ENCODE measurements at places on chromosomes 6 and 20.
A peak's percentile ranks its signal among the peaks of the same experiment; 100 is the strongest.

GRCh38 chr6:91276315-91276714, 689.4 kb upstream of the MAP3K7 start:
- no peak for DNase-seq

DNA sequence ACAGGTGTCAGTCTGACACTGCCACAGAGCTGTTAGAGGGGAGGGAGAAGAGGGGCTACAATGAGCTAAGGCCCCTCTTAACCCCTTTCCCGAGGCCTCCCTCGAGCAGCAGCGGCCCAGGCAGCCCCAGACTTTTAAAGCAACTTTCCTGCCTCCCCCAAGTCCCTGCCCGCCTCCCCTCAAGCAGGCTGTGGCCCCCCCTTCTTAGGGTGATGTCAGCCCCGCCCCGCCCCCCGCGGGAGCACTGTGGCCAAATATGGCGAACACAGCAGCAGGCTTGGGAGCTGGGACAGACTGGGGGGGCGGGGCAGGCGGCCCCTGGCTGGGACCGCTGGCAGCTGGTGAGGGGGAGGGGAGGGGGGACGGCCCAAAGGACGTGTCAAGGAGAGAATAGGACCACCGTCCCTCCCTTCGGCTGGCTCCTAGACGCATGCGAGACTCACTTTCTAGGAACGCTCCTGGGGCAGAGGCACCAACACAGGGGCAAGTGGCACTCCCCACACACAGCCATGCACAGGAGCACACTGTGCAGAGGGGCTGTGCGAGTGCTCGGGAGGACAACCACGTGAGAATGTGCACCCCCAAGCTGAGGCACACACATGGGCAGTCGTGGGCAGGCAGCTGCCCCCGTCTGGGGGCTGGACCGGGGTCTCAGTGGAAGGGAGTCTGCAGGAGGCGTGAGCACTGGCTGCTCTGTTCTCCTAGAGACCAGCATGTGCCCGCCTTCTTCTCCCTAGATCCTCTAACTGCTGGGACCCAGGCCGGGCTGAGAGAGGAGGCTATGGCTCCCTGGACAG, 6.7 kb downstream of the TEAD3 start:
- DNase-seq: no peak

- no peak for DNase-seq
Measured at GRCh38 chr6:26431258-26432172, 8.8 kb upstream of the BTN3A3 start.

GRCh38 chr20:2814587-2815051, at the start of gene C20orf141:
C20orf141 (plus strand) TSS chr20:2814987; CDS start chr20:2815185, 198 bp downstream.
- peak; percentile 97 for DNase-seq

- DNase-seq: no peak
Measured at GRCh38 chr6:21220271-21220987, 373.1 kb upstream of the SOX4 start.

DNA sequence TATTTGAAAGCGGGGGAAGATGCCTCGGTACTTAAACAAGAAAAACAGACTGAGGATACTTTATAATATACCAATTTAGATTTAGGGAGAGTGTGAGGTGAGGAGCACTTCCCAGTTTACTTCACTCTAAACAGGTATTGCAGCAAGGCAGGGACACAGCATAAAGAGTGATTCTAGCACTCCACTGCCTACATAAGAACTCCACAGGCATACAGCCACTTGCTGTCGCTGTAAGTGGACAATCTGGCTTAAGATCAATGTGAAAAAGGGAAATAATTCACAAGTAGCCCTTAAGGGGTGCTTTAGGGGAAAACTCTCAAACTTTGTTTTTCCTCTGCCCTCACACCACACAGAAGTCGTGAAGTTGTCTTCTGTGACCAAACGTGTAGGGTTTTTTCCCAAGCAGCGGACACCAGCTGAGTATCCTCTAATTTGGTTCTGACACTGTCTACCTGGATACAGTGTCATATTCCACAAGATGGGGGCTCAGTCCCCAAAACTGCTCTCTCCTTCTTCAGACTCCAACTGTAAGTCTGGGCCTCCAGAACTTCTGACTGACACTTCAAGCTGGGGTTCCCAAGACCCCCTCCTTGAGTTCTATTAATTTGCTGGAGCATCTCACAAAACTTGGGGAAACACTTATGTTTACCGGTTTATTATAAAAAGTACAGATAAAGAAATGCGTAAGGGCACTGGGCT, 9.3 kb downstream of the ADNP start:
- no peak for DNase-seq

- DNase-seq: peak; percentile 65
Measured at GRCh38 chr20:33862709-33863403, 51.7 kb downstream of the CHMP4B start.

DNA sequence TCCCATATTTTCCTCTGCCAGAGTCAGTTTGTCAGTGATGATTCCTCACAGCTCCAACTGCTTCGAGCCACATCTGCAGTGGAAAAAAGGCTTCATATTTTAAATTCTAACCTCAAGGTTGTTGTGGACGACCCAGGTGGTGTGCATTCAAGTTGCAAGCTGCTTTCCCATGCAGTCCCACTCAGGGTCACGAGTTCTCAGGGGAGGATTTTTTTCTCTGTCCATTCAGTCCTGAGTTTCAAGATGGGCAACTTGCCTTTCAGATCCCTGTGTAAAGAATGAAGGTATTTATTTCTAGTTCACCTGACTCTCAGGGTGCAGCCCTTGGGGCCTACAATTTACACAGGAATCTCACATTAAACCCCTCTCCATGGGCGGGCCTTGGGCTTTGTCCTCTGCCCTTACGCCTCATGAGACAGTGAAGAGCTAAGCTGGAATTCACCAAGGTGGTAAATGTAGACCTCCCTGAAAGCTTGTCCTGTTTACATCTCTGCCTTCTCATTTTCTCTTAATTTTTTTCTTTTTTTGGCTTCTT, 65.9 kb downstream of the TPD52L1 start:
- no peak for DNase-seq

- no peak for DNase-seq
Measured at GRCh38 chr6:90080876-90081481, 186.7 kb downstream of the GJA10 start.

DNA sequence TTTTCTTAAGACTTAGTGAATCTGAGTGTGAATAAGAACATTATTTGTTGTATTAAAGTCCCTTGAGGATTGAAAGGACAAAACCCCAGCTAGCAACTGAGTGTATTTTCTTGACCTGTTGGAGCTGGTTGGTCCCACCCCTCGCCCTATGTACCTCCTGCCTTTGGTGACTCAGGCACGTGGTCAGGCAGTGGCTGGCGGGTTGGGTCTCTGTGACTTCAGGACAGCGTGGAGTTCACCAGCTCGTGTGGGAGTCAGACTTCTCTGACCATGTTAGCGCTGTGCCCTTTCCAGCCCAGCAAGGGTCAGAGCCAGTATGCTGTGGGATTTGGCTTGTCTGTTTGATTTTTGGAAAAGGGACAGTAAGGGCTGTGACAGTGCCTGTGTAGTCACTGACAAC, 93.7 kb downstream of the SSR1 start:
- DNase-seq: peak; percentile 28

DNA sequence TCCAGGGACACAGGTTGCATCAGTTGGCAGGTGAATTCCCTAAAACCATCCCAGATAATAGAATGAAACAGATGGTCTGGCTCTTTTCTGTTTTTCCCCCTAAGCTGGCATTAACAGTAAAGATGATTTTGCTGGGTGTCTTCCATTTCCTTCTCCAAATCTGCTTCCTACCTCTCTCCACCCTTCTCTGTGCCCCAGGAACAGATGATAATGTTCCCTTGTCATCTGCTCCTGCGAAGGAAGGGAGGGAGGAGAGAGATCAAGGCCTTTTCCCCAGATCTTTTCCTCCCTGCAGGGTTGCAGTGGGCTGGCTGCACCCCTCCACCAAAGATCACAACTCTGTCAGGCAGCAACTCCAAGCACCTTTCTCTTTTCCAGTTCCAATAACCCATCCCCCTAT, 156.5 kb upstream of the PRDM1 start:
- DNase-seq: no peak

- DNase-seq: no peak
Measured at GRCh38 chr6:143090314-143091044, 29.8 kb downstream of the AIG1 start.
